ENCODE measurements at places on chromosomes 2 and 18. TPM values are rescaled to one million over a fixed set of nuclear protein-coding genes. Genes with fewer than 3 reads are reported as not detected.

DNA sequence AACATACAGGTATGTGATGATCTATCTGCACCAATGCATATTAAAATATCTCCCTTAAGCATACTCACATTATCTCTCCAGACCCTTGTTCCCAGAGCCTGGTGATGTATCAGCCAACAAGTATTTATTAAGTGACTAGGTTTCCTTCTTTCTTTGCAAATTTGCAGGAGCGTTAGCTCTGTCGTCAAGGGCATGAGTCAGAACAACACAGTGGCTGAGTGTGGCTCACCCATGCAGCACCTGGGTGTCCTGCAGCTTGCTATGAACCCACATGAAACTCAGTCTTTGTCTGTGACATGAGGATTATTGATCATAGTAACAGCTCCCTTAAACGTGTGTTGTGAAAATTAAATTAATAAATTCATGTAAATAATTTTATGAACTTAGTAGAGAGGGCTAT lies 96.6 kb downstream of the PIEZO2 start:
- H3K36me3 ChIP-seq: no peaks in the 10 kb centered on the region
- H3K4me1 ChIP-seq: no peaks in the 10 kb centered on the region
- no peak overlapping the region for H3K4me3 ChIP-seq
- H3K27me3 ChIP-seq: no peaks in the 10 kb centered on the region
- DNase-seq: no peak

- H3K4me3 ChIP-seq: no peak overlapping the region
- H3K27ac ChIP-seq: no peak overlapping the region
- H3K36me3 ChIP-seq: no peaks in the 10 kb centered on the region
Observed at GRCh38 chr2:137348301-137348700, 583.0 kb downstream of the THSD7B start.

- H3K4me3 ChIP-seq: no peak overlapping the region
- DNase-seq: no peak
- no peaks in the 10 kb centered on the region for H3K4me1 ChIP-seq
- H3K36me3 ChIP-seq: no peaks in the 10 kb centered on the region
- H3K27me3 ChIP-seq: no peaks in the 10 kb centered on the region
Observed at GRCh38 chr18:37435996-37436395, 129.6 kb downstream of the CELF4 start.

- no peak overlapping the region for H3K4me3 ChIP-seq
- H3K27me3 ChIP-seq: no peaks in the 10 kb centered on the region
- no peak overlapping the region for H3K27ac ChIP-seq
- DNase-seq: no peak
Observed at GRCh38 chr2:128781585-128782385, 463.1 kb upstream of the HS6ST1 start.

The KYNU gene
- total RNA-seq: 0.13 TPM

DNA sequence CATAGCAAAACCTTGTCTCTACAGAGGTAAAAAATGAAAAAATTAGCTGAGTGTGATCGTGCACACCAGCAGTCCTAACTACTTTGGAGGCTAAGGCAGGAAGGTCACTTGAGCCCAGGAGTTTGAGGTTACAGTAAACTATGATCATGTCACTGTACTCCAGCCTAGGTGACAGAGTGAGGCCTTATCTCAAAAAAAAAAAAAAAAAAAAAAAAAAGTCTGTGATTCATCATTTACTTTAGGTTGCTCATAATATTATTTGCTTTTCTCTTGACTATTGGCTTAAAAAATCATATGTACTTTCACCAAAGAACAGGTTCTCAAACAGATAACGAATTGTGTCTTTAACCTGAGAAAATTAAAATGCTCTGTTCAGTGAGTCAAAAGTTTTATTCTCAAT lies 129.1 kb downstream of the MYO3B start:
- DNase-seq: no peak
- H3K4me1 ChIP-seq: no peaks in the 10 kb centered on the region
- no peak overlapping the region for H3K27ac ChIP-seq
- H3K4me3 ChIP-seq: no peak overlapping the region
- H3K36me3 ChIP-seq: no peaks in the 10 kb centered on the region

DNA sequence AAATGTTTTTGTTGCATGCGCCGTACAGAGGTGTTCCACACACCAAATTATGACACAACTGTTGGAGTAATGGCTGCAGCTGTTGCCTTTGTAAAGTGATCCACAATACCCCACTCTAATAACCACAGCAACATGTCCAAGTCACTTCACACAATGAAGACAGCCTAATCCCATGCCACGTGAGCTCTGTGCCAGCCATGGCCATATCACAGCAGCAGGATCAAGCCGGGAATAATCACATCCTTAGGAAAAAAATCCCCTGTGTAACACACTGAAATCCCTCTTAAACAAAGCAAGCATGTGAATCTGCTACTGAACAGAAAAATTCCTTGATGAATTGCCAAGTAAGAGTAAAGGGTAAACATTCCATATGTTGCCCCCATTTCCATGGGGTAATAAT lies 179.5 kb upstream of the PARD3B start:
- H3K4me1 ChIP-seq: peaks cover 4% of the 10 kb centered on the region
- no peaks in the 10 kb centered on the region for H3K27me3 ChIP-seq
- no peak overlapping the region for H3K4me3 ChIP-seq
- no peaks in the 10 kb centered on the region for H3K36me3 ChIP-seq
- no peak for DNase-seq
- no peak overlapping the region for H3K27ac ChIP-seq

GRCh38 chr2:221377597-221377996 lies 194.5 kb downstream of the EPHA4 start:
- H3K4me3 ChIP-seq: no peak overlapping the region
- no peak overlapping the region for H3K27ac ChIP-seq
- H3K36me3 ChIP-seq: no peaks in the 10 kb centered on the region
- DNase-seq: no peak
- no peaks in the 10 kb centered on the region for H3K27me3 ChIP-seq

- no peak overlapping the region for H3K4me3 ChIP-seq
- DNase-seq: no peak
- H3K27me3 ChIP-seq: no peaks in the 10 kb centered on the region
- peaks cover 82% of the 10 kb centered on the region for H3K36me3 ChIP-seq
- no peaks in the 10 kb centered on the region for H3K4me1 ChIP-seq
Observed at GRCh38 chr2:86124683-86125082, 18.6 kb downstream of the PTCD3 start.

The GREB1 gene
- 41.7 TPM for total RNA-seq

The CROCC2 gene
- total RNA-seq: not detected

DNA sequence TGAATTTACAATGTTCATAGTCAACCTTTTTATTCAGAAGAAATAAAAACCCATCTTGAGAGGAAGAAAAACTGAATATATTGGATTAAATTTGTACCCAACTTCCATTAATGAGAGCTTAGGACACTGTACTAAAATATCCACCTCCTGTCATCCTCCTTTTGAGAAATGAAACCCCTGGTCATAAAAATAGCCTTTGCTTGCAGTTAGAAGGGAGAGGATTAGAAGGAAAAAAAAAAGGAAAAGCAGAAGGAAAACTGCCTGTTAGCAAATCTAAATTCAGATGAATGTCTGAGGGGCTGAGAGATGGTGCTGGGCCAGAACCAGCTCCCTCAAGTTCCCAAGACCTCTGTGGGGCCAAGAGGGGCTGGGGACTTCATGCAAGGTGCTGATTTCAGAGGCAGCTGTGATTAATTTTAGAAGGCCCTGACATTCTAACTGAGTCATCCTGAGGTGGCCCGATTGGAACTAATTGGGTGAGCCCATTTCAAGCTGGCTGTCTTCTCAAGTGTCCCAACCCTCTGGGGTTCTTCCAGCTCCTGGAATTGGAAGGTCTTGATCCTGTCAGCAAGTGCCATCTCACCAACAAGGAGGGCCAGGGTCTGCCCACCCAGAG lies 38.4 kb upstream of the BIN1 start:
- H3K27me3 ChIP-seq: 0 out of 2 replicates have a peak, but pooled peaks cover 2% of the 10 kb centered on the region
- no peak overlapping the region for H3K27ac ChIP-seq
- no peaks in the 10 kb centered on the region for H3K4me1 ChIP-seq
- H3K36me3 ChIP-seq: no peaks in the 10 kb centered on the region
- peak; percentile 27 for DNase-seq
- H3K4me3 ChIP-seq: no peak overlapping the region

The ASPRV1 gene
- total RNA-seq: 0.95 TPM

The DYSF gene
- total RNA-seq: 8.5 TPM

The PAX8 gene
- not detected for total RNA-seq

The LOXL3 gene
- total RNA-seq: 22.4 TPM

The DSG3 gene
- 0.07 TPM for total RNA-seq

The EML6 gene
- total RNA-seq: 1.6 TPM

DNA sequence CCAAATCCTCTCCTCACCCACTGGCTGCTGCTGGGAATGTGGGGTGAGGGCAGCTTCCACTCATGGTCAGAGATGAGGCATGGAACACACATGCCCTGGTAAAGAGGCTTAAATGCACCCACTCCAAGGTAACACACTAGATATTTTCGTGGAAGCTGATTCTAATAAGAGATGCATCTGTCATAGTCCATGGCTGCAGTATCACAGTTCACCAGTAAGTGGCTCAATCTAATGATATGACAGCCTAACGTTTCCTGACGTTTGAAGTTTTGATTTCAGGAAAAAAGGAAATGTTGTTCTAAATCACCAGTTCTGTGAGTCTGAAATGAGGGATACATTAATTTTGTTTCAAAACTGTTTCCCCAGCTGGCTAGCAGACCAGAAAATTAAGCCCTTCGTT lies 38.2 kb downstream of the LCT start:
- DNase-seq: no peak
- no peaks in the 10 kb centered on the region for H3K4me1 ChIP-seq
- no peaks in the 10 kb centered on the region for H3K36me3 ChIP-seq
- no peak overlapping the region for H3K27ac ChIP-seq
- no peaks in the 10 kb centered on the region for H3K27me3 ChIP-seq
- no peak overlapping the region for H3K4me3 ChIP-seq

Measured in H1 (cell line).